ENCODE measurements at places on chromosomes 12 and 14.

- peak; percentile 78 for DNase-seq
Observed at GRCh38 chr12:57240066-57240921, 10.7 kb downstream of the STAC3 start.

DNA sequence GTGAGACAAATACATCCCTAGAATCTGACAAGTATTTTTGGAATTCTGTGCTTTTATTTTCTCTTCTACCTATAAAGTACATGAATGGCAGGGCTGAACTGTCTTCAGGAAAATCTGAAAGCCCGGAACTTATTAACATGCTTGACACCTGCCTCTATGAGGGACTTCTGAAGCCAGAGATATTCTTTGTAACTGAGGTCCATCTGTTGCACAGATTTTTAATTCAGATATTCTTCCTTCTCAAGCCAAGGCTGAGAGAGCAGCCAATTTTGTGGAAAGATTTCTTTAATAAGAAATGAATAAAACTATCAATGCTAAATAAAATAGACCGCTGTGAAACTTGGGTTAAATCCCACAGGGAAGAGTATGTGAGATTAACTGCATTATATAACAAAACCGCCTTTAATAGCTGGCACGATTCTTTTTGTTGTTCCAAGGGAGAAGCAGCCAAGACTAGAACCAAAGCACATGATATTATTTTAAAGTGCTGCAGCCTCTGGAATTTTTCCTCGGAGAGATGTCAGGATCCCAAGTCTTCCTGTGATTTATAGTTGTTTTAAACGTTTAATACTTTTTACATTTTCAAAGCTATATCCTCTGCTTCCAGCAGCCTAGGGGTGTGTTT, 148.9 kb downstream of the CRADD start:
- DNase-seq: peak; percentile 58

DNA sequence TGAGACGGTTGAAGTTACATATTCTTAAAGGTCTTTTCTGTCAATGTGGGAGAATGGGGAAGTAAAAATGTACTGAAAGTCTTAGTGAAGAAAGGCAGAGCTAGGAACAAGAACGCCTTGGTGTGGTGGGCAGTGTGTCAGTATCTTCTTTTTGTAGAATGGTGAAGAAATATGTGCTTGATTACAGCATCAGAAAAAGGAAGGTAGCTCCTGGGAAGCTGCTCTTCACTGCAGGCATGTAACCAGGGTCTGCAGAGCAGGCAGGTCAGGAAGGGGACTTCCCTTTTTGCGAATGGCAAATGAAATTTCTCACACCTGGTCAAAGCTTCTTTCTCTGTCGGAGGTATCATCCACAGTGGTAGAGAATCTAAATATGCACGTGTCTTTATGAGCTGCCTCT, 226.2 kb downstream of the ADAMTS20 start:
- DNase-seq: no peak

GRCh38 chr14:51654533-51654845, 2.8 kb downstream of the FRMD6 start:
- no peak for DNase-seq

- DNase-seq: no peak
Observed at GRCh38 chr12:21892341-21892740, 48.9 kb downstream of the ABCC9 start.

- no peak for DNase-seq
Observed at GRCh38 chr14:51818748-51819380, 41.5 kb upstream of the GNG2 start.

GRCh38 chr14:77027538-77028383, 747 bp downstream of the IRF2BPL start:
- peak; percentile 83 for DNase-seq

- peak; percentile 18 for DNase-seq
Observed at GRCh38 chr12:45231515-45232145, 15.7 kb downstream of the ANO6 start.

DNA sequence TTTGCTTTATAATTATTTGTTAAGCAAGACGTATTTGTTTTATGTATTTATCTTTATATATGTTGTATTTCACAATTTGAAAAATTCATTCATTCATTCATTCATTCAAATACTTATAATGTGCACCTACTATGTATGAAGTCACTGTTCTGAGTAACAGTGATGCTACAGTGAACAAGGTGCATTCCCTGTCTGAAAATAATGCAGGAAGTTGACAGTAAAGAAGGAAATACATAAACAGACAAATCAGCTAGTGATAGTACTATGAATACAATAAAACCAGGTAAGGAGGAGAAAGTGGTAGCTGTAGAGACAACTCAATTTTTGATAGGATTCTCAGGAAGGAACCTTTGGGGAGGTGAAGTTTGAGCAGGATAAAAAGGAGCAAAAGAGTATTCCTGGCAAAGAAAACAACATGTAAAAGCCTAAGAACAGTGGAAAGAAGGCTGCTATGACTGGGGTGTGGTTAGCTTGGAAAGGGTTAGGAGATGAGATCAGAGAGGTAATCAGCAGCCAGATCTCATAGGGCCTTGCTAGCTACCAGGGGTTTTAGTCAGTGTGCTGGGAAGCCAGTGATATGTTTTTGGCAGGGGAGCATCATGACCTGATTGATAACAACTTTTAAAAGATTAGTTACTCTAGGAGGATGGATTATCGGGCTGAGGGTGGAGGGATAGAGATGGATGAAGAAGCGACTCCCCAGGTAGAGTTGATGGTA, 17.4 kb downstream of the BICDL1 start:
- no peak for DNase-seq

- DNase-seq: peak; percentile 9
Observed at GRCh38 chr12:99529966-99530365, 117.6 kb upstream of the GARIN6 start.

- no peak for DNase-seq
Observed at GRCh38 chr12:118637767-118638370, 261.5 kb downstream of the SUDS3 start.

GRCh38 chr12:5655120-5655519, 223.2 kb downstream of the NTF3 start:
- no peak for DNase-seq

DNA sequence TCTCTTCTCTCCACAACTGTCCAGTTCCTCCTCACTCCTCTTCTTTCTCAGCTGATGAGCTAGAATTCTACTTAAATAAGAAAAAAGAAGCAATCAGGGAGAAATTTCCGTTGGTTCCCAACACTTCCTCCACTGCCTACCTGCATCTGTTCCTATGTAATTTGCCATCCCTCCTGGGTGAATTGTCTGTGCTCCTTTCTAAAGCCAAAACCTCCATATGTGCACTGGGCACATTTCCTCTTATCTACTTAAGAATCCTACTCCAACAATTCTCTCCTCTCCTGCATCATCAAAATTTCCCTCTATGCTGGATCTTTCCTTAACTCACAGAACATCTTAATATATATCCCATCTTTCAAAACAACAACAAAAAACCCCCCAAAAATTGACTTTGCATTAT, 35.2 kb downstream of the GPR65 start:
- DNase-seq: no peak

GRCh38 chr12:120072472-120073249, 43.9 kb downstream of the RAB35 start:
- no peak for DNase-seq

DNA sequence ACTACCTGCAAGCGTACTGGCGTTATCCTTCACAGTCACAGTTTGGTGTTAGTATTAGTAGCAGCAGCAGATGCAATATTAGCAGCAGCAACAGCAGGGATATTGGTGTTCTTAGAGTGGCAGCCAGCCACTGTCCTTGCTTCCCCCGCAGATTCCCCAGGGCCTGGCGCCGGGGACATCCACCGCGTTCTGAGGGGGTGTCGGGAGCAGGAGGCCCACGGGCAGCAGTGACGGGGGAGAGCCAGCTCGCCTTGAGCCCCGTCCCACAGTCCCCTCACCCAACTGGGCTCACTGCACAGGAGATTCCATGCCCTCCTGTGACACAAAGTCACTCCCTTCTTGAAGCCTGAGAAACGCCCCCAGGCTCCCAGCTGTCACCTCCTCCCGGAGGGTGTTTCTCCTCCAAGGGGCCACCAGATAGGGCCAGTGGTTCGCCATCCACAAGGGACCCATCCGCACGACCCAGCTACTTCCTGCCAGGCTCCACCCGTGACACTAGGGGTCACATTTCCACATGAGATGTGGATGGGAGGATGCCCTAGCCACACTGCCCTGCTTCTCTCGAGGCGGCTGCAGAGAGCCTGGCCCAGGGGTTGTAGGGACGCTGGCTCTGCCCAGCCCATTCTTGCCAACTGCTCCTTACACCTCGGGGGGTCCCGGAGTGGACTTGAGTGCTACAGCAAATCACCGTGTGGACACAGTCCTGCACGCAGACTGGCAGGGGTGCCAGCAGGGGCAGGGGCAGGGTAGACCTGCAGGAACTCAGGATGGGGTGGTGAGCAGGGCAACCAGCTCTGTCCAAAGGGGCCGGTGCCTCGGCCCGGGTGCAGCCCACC, 123.1 kb downstream of the PIWIL1 start:
- DNase-seq: no peak

DNA sequence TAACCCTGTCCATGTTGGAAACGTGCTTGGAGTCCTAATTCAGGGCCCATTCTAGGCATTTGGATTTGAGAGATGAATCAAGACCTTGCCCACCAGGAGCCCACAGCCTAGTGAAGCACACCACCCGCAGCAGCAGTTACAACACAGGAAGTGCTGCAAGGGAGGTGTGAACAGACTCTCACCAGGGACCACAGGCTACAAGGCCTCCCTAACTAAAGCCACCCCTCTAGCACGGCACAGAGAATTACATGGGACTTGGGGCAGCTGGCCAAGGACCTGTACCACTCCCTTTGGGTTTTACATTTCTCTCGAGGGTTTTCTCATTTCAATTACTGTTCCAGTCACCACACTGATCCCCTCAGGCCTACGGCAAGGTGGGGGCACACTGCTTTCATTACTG, 49.5 kb upstream of the FOXN3 start:
- DNase-seq: no peak

GRCh38 chr12:79191391-79191790, 326.8 kb downstream of the SYT1 start:
- DNase-seq: no peak

GRCh38 chr14:90643982-90644670, 172.1 kb downstream of the TTC7B start:
- DNase-seq: no peak

DNA sequence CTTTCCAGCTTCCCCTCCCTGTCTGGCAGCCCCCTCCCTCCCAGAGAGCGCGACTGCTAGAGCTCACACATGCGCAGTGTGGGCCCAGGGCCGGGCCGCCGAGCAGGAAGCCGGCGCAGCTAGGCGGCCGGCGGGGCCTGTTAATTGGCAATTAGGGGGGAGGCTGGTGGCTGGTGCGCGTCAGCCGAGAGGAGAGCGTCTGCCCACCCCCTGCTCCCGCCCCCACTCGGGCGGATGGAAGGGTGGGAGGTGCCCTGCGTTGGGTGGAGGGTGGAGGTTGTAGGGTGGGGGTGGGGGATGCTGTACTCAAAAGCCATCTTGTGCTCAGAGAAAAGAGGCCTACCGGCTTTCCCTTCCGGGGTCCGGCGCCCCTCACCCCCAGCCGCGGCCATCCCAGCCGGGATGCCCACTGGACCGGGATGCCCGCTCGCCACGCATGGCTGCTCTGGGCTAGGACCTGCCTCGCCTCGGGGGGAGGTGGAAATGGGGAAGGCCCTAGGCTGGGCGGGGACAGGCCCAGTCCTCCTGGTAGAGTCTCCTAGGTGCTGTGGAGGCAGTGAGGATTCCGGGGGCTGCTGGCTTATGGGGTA, 9.2 kb downstream of the HOXC8 start:
- DNase-seq: peak; percentile 98

DNA sequence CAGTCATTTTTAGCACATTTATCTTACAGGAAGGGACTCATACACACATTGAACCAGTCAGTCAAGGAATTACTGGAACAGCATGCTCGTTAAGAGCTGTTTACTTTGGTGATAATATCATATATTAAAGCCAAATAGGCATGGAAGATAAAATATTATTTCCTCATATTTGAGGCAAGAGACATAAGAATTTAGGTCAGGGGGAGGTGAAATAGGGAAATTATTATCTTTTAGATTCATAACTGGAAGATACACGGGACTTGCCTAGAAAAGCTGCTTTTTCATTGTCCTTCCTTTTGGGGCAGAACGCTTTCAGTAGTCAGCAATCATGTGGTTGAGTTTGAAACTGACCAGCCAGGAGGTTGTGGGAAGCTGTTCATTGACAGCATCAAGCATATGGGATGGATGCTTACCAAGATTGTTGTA, 72.5 kb downstream of the NTN4 start:
- no peak for DNase-seq

- DNase-seq: no peak
Observed at GRCh38 chr12:604956-605355, 58.3 kb downstream of the NINJ2 start.

DNA sequence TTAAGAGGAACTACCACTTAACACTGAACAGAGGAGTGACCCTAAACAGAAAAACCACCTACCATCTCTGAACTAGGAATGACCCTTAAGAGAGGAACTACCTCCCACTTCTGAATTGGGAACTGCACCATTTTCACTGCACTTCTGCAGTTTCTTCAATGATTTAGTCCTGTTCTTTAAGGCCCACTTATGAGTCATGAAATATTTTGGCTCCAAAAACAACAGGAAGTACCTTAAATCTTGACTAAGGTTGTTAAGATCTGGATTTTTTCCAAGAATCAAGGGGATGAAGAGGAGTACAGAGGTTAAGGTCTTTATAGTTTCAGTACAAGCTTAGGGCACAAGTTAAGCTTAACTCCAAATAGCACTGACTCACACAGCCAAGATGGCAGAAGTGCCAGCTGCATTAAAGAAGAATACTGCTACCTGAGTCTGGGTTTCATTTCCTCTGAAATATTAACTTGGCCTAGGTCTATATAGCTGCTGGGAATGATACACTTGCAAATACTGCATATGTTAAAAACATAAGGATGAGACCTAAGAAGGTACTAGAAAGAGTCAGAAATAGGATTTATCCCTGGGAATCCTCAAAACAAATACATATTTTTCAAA, 4.2 kb downstream of the NPC2 start:
- no peak for DNase-seq

DNA sequence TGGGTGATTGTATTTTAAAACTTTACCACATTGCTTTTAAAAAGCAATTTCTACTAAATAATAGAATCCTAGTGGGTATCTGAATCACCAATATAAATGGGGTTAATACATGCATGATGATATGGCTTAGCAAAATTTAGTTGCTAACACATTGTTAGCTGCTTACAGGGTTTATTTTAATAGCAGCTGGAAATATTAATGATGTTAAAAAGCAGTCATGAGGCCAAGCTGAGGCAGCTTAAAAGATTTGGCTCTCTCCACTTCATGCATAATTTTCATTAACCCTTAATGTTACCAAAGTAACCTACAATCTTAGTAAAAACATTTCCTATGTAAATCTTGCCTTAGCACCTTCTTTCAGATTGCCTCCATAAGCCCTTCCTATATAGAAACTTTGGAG, 49.2 kb upstream of the CNOT2 start:
- DNase-seq: no peak
